ENCODE measurements at places on chromosomes 2 and 18.

GRCh38 chr2:71064754-71065621 lies 3.5 kb upstream of the NAGK start:
- no peak for DNase-seq

- no peak for DNase-seq
These were observed 63.8 kb upstream of the MSH6 start for GRCh38 chr2:47719099-47719498.

- no peak for DNase-seq
These were observed 63.1 kb upstream of the HPCAL1 start for GRCh38 chr2:10239561-10239967.

GRCh38 chr2:149438330-149438960 lies 108.1 kb downstream of the LYPD6 start:
- DNase-seq, result no peak

DNA sequence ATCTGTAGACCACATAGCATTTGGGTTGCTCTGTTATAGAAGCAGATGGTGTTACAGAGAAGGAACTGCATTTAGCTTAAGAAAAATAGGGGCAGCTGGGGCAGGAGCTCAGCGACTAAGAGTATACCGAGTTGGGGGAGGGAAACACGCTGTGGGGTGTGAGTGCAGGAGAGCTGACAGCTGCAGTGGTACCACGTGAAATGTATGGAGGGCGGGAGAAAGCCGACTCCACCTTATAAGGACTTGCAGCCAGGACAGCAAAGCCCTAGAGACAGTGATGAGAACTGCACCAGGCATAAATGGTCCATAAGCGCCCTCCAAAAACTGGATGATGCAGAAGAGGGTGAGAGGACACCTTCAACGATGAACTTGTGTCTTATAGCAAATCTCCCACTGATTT lies 237.6 kb downstream of the PRKCE start:
- no peak for DNase-seq

- DNase-seq, result no peak
These were observed 186.6 kb downstream of the PDE11A start for GRCh38 chr2:177885828-177886466.

DNA sequence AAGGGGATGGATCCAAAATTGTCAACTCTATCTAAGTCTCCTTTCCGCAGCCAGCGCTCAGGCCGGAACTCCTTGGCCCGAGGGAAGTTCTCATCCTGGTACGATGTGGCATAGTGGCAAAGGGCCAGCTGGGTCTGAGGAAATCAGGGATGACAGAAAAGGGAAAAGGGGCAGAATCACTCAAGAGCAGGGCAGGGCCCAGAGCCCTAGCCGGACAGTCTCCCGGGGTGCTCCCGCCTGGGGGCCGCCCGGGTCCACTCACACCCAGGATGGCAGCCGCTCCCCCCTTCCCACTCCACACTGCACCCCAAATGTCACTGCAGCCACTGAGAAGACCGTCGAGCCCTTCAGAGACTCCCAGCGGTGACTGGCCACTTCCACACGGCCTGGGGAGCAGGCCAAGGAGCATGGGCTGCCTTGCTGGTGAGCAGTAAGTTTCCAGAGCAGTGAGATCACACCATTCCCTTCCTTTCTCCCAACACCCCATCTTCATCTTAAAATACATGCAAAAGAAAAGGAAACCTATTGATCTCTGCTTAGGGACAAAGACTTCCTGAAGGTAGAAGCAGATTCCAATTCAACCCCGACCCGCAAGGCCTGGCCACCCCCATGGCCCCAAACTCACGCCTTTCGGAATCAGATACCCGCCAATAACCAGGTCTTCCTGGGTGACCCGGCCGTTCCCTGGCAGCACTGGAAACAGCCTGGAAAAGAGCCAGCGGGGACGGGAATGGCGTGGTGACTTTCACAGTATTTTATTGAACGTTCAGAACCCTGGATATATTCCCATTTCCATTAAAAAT lies 26.7 kb downstream of the CYP27C1 start:
- DNase-seq, result no peak

DNA sequence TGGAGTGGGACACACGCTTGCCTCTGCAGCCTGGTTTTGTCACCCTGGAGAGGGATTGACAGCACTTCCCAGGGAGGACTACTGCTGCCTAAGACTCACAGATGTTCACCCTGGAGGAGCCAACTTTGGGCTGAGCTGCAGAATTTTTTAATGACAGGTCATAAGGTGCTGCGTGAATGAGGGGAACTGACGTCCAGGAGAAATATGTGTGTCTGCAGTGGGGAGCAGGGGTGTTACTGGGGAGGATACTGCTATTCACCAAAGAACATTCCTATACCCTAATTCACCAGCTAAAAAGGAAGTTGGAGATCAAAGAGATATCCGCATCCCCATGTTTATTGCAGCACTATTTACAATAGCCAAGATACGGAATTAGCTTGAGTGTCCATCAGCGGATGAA lies 144.4 kb downstream of the MGAT5 start:
- peak; percentile 97 for DNase-seq

All from EL (cell line).